WERI-Rb-1 (cell line): ENCODE measurements at places on chromosomes 6 and 20.

GRCh38 chr20:51333971-51334370 lies 208.5 kb downstream of the NFATC2 start:
- DNase-seq, result no peak

GRCh38 chr20:54132612-54133433 lies 41.0 kb downstream of the CYP24A1 start:
- no peak for DNase-seq

GRCh38 chr6:168363302-168363701 lies 43.7 kb upstream of the DACT2 start:
- DNase-seq, result no peak

GRCh38 chr20:10919396-10920140 lies 245.8 kb upstream of the JAG1 start:
- DNase-seq, result no peak

- no peak for DNase-seq
Measured at GRCh38 chr20:53582574-53583351, 10.9 kb downstream of the ZNF217 start.

DNA sequence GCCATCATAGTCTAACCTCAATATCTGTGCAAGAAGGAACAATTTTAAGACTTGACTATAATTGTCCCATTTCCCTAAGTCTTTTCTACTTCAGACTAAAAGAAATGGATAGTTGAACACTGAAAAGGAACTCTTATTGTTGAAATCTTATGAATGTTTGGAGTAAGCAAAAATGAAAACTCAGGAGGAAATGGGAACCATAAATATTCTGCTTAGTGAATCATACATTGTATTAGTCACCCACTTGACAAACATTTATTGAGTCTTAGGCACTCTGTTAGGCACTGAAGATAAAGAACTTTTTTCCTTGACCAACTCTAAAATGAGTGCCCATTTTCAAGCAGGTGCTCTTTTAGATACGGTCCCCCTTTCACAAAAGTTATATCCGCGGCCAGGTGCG lies 8.7 kb downstream of the CCDC170 start:
- DNase-seq, result no peak

GRCh38 chr20:17287503-17287902 lies 60.7 kb downstream of the PCSK2 start:
- DNase-seq, result peak; percentile 33

DNA sequence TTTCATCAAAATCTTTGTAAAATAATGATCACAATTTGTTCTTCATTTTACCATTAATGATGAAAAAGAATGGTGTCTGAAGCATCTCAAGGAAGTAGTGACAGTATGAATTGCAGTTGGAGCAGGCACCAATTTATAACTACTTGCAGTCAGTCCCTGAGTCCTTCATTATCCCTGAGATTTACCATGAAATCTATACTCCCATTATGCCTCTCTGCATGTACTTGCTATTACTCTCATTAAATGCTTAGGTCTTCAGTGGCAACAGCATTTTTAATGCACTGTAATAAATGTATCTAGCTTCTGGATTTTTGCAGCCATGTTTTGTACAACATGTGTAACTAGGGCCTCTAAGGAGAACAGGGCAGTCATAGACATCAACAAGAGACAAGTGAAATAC lies 708.8 kb downstream of the EYS start:
- DNase-seq, result no peak
